ENCODE measurements at places on chromosomes 5 and 9. TPM values are rescaled to one million over a fixed set of nuclear protein-coding genes. Genes with fewer than 3 reads are reported as not detected.

- H3K27ac ChIP-seq = no peak overlapping the region
- H3K36me3 ChIP-seq = no peaks in the 10 kb centered on the region
- H3K27me3 ChIP-seq = no peaks in the 10 kb centered on the region
- no peak for DNase-seq
These were observed 470.5 kb downstream of the PDE4D start for GRCh38 chr5:59423021-59423420.

GRCh38 chr5:72171667-72172066 is 64.4 kb downstream of the MAP1B start:
- no peaks in the 10 kb centered on the region for H3K4me1 ChIP-seq
- H3K4me3 ChIP-seq = no peak overlapping the region
- no peaks in the 10 kb centered on the region for H3K36me3 ChIP-seq
- no peak overlapping the region for H3K27ac ChIP-seq

GRCh38 chr9:123658792-123659191 is 271.1 kb downstream of the DENND1A start:
- no peak overlapping the region for H3K27ac ChIP-seq
- no peaks in the 10 kb centered on the region for H3K36me3 ChIP-seq
- peaks cover 5% of the 10 kb centered on the region for H3K4me1 ChIP-seq
- H3K27me3 ChIP-seq = no peaks in the 10 kb centered on the region
- no peak for DNase-seq
- H3K4me3 ChIP-seq = no peak overlapping the region

DNA sequence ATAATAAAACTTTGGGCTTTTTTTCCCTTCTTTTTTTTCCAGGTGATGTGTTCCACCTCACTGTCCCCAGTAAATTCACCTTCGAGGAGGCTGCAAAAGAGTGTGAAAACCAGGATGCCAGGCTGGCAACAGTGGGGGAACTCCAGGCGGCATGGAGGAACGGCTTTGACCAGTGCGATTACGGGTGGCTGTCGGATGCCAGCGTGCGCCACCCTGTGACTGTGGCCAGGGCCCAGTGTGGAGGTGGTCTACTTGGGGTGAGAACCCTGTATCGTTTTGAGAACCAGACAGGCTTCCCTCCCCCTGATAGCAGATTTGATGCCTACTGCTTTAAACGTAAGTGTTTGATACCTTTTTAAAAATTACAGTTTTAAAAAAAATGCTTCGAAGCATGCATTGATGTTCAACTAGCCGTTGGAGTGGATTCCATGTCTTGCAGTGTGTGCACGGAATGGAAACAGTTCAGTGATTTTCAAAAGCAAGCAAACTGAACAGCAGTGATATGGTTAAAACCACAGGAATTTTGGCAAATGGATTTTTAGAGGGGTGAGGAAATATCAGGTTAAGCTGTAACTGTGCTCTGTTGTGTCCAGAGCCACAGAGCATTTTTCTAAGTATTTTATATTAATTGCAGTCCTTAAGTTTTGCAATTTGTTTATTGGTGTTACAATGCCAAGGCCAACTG is 40.7 kb downstream of the VCAN start:
- H3K27ac ChIP-seq = no peak overlapping the region
- no peaks in the 10 kb centered on the region for H3K4me1 ChIP-seq
- no peak overlapping the region for H3K4me3 ChIP-seq

DNA sequence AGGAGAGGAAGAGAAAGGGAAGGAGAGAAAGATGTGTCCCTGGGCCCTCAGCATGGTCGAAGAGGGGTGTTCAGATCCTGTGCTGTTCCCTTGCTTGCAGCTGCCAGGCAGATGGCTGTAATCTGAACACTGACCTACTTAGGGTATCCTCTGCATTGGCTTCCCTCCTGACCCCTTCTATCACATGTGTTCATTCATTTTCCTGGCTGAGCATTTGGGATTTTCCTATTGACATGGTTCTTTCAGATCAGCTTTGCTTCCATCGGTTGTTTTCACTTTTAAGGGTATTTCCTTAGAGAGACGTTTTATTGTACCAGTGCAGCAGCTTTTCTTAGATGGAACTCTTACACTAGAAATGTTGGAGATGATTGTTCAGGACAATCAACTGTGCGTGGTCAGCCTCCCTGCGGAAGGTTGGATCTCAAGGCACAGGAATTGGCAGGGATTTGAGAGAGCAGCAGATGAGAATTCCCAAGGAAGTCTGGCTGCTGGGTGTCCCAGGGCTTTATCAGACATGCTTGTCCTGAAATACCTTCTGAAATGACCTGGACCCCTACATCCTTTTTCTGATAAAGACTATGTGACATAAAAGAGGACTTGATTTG is 26.0 kb downstream of the ACTBL2 start:
- no peak for DNase-seq
- no peak overlapping the region for H3K27ac ChIP-seq
- peaks cover 28% of the 10 kb centered on the region for H3K4me1 ChIP-seq
- H3K27me3 ChIP-seq = no peaks in the 10 kb centered on the region
- no peak overlapping the region for H3K4me3 ChIP-seq
- no peaks in the 10 kb centered on the region for H3K36me3 ChIP-seq

- H3K27me3 ChIP-seq = no peaks in the 10 kb centered on the region
- no peaks in the 10 kb centered on the region for H3K4me1 ChIP-seq
- H3K4me3 ChIP-seq = no peak overlapping the region
- DNase-seq = no peak
- H3K27ac ChIP-seq = no peak overlapping the region
- H3K36me3 ChIP-seq = no peaks in the 10 kb centered on the region
These were observed 117.8 kb downstream of the ZNF354C start for GRCh38 chr5:179177711-179178575.

- no peak for DNase-seq
- no peaks in the 10 kb centered on the region for H3K36me3 ChIP-seq
- H3K27ac ChIP-seq = no peak overlapping the region
- no peaks in the 10 kb centered on the region for H3K4me1 ChIP-seq
- no peak overlapping the region for H3K4me3 ChIP-seq
These were observed 119.1 kb upstream of the TBC1D2 start for GRCh38 chr9:98374385-98375051.

- no peaks in the 10 kb centered on the region for H3K27me3 ChIP-seq
- DNase-seq = no peak
- H3K4me3 ChIP-seq = no peak overlapping the region
- H3K4me1 ChIP-seq = no peaks in the 10 kb centered on the region
- H3K27ac ChIP-seq = no peak overlapping the region
- no peaks in the 10 kb centered on the region for H3K36me3 ChIP-seq
These were observed 410.3 kb downstream of the DTWD2 start for GRCh38 chr5:118578093-118578492.

DNA sequence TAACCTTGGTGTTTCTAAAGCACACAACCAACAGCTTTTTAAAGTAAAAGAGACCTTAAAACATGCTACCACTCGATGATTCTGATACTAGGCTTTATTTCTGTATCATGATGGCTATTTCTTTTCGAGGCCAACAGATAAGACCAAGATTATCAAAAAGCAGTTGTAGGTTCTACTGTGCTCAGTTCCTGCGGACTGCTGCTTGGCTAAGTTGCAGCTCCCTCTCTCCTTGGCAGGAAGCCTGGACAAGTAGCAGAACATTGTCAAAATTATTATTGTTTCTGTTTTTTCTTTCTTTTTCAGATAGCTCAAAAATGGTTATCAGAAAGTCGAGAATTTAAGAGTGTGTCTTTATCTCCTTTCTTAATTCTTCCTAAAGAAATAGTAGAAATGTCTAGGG is 607.6 kb downstream of the PTPRD start:
- no peak overlapping the region for H3K27ac ChIP-seq
- no peak for DNase-seq
- H3K4me3 ChIP-seq = no peak overlapping the region

DNA sequence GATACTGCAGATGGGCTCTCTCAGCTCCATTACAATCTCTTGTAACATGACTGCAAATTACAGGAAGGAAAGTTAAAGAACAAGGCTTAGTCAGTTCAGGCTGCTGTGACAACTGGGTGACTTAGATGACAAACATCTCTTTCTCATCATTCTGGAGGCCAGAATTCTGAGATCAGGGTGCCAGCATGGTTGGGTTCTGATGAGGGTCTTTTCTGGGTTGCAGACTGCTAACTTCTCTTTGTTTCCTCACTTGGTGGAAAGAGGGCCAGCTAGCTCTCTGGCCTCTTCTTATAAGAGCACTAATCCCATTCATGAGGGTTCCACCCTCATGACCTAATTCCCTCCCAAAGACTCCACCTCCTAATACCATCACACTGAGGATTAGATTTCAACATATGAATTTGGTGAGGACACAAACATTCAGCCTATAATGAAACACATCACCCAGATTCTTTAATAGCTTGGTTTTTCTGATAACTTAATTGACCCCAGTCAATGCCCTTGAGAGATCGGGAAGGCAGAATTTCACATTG is 73.6 kb upstream of the MAMDC2 start:
- DNase-seq = no peak
- no peak overlapping the region for H3K27ac ChIP-seq
- no peaks in the 10 kb centered on the region for H3K4me1 ChIP-seq

- H3K4me1 ChIP-seq = no peaks in the 10 kb centered on the region
- no peak overlapping the region for H3K4me3 ChIP-seq
- no peak overlapping the region for H3K27ac ChIP-seq
- no peaks in the 10 kb centered on the region for H3K36me3 ChIP-seq
These were observed 125.1 kb downstream of the NPR3 start for GRCh38 chr5:32836176-32836575.

DNA sequence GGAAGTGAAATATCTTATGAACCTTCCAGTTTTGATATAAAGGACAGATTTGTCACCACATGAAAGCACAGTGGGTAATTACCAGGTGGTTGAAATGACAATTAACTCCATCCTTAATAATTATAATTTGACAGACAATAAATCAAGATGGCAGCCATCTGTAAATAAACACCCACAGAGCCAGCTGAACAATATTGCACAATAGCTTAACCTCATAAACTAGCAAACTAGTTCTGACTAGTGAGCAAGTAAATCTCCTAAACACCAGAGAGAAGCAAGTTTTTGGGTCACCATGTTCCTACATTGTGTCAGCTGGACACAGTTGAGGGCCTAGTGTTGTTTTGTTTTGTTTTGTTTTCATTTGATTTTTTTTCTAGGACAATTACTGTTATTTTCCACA is 577.4 kb downstream of the ACTL7B start:
- H3K4me1 ChIP-seq = no peaks in the 10 kb centered on the region
- H3K4me3 ChIP-seq = no peak overlapping the region
- H3K36me3 ChIP-seq = no peaks in the 10 kb centered on the region
- no peaks in the 10 kb centered on the region for H3K27me3 ChIP-seq
- no peak overlapping the region for H3K27ac ChIP-seq

DNA sequence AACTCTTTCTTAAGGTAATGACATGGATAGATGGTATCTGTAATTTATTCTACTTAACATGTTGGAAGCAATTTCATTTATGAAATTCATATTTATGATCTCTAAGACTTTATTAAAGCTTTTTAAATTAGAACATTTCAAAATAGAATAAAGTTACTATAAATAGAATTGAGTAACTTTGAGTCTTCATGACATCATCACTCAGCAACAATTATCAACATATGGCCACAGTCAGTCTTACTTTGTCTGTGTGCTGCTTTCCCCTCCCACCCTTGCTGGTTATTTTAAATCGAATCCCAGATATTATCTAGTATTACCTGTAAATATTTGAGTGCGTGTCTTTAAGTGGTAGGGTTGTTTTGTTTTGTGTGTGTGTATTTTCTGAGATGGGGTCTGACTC is 65.2 kb downstream of the IPO11 start:
- DNase-seq = no peak
- H3K4me3 ChIP-seq = no peak overlapping the region
- H3K36me3 ChIP-seq = peaks cover 3% of the 10 kb centered on the region
- no peaks in the 10 kb centered on the region for H3K27me3 ChIP-seq
- no peaks in the 10 kb centered on the region for H3K4me1 ChIP-seq

DNA sequence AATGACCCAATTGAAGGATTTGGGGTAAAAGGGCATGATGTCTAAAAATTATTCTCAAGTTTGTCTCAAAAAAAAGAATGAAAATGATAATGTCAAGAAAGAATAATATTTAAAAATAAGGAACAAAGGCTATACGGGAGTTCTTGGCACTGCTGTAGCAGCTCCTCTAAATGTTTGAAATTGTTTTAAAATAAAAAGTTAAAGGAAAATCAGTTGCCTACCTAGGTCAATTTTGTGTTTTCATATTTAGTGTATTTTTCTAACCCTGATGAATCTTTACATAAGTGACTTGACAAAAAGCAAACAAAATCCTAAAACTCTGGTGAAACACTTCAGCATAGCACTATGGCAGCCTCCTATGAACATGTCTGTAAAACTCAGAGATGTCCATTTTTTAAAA is 56.4 kb downstream of the ALDH1A1 start:
- H3K4me1 ChIP-seq = no peaks in the 10 kb centered on the region
- H3K27me3 ChIP-seq = no peaks in the 10 kb centered on the region
- H3K4me3 ChIP-seq = no peak overlapping the region
- no peak for DNase-seq
- H3K27ac ChIP-seq = no peak overlapping the region

DNA sequence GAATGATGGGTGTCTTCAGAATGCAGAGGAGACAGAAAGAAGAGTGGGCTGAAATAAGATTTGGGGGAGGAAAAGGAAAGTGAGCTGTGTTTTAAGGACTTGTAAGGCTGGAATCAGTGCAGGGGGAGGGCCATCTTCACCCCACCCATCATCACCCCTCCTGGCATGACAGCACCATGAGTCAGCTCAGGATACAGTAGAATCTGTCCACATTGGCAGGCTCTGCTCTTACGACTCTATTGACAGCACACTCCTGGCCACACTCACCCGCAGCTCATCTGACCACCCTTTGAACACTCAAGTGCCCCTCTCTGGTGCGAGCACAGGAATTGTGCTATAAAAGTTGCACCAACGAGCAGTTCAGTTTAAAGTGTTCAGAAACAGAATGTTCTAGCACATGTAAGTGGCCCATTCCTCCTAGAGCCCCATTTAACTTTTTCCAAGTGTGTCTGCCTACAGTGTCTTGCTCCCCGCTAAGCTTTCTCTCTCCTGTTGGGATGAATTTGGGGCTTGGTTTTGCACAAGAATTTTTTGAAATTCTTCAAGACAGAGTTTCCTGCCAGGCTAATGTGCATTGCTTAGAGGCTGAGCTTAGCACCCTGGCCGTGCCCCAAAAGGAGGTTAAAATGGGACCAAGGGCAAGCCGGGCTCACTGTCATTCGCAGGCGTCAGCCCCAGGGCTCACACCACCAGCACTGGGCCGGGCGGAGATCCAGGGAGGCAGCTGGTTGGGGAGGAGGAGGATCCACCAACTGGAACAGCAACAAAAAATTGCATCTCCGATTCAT is 12.0 kb downstream of the ADRA1B start:
- no peak overlapping the region for H3K27ac ChIP-seq
- H3K27me3 ChIP-seq = no peaks in the 10 kb centered on the region
- H3K4me3 ChIP-seq = no peak overlapping the region
- peak; percentile 48 for DNase-seq

The EIF4EBP3 gene
- 43.8 TPM for polyA plus RNA-seq

The PKD2L2 gene
- polyA plus RNA-seq = 0.45 TPM

The PTAR1 gene
- 18.0 TPM for polyA plus RNA-seq

The KCNN2 gene
- 0.63 TPM for polyA plus RNA-seq

The PHF19 gene
- polyA plus RNA-seq = 12.2 TPM

The OLFML2A gene
- 3.0 TPM for polyA plus RNA-seq

The ZNF883 gene
- polyA plus RNA-seq = 1.4 TPM

The PCDHGA3 gene
- 0.33 TPM for polyA plus RNA-seq

The SEC24A gene
- polyA plus RNA-seq = 18.9 TPM

The PRLR gene
- 0.04 TPM for polyA plus RNA-seq
